ENCODE measurements at places on chromosomes 7 and 10.

- DNase-seq, result no peak
These were observed 994 bp upstream of the CYP51A1 start for GRCh38 chr7:92135052-92135889.

DNA sequence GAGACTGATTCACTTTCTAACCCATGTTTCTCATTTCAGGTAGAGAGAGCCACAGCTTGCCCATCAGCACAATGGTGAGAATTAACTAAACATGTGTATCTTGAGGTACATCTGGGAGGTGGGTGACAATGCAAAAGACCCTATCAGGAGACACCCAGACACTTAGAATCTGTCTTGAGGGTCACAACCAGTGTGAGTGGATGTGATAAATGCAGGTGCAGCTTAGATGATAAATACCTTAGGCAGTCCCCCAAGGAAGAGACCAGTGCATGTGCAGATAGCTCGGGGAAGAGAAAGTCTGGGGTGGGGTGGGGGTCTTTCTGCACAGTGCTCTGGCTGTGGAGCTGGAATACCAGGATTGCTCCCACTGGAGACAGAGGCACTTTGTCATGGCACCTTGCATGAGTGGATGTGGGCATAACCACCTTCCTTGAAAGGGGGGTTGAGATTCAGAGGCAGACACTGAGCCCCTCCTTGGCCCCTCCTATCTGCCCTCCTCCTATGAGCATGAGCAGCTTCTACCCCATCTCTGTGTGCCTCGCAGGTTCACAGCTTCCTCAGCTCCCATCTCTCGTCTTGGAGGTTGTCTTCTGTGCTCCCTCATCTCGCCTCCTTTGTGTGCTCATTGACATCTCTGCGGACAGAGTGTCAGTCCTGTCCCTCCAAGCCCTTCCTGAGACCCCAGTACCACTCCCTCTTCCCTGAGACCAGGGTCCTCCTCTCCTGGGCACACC is 349.8 kb downstream of the TCERG1L start:
- no peak for DNase-seq

GRCh38 chr10:86079088-86079487 is 287.5 kb downstream of the GRID1 start:
- no peak for DNase-seq

DNA sequence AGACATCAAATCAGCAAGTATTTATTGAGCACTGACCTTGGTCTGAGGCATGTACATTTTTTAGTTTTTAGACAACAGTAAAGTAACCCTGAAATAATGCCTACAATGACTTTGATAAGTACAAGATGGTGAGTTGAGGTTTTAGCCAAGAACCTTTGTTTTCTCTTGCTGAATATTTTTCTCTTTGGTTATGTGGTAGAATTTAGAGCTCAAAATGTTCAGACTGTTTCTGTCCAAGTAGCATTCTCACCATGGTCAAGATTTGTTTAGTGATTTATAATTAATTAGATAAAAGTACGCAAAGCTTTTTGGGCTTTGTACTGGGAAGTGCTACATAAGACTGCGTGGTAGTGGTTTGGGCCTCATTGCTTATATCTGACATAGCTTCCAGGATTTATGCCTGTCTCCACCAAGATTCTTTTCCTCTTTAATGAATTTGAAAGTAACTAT is 102.4 kb downstream of the KAT6B start:
- no peak for DNase-seq

DNA sequence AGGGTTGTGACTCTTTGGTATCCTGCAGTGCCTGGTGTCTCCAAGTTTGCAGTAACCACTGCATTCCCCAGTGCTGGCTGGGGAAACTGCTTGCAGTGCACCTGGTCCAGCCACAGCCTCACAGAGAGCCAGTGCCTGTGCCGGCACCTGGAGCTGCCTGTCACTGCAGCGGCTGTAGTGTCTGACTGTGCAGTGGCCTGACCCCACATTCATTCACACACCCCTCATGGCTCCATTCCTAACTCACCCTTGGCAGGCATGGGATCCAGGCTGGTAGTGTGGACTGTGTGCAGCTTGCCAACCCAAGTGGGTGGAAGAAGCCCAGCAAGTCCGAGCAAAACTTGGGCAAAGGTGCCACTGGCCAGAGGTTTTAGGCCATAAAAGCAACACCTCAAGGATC is 3.7 kb upstream of the CYP3A43 start:
- DNase-seq, result no peak

- DNase-seq, result no peak
These were observed 87.3 kb downstream of the RUNDC3B start for GRCh38 chr7:87715545-87715944.

DNA sequence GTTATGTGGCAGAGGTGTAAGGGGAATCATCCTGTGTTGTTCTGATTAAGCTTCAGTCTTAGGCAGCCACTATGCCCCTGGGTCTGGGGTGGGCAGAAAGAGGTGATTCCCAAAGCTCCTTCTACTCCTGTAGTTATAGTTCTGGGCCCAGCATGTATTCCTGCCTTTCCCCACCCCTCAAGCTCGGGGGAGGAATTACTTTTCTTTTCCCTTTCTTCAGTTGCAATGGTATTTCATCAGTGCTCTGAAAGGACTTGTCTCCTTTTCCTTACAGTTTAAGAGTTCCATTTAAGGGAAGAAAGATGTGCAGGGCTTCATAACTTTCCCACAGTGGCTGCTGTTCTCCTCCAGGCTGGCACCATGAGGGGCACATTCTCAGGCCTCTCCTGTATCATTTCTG is 94.2 kb downstream of the MTPAP start:
- no peak for DNase-seq

DNA sequence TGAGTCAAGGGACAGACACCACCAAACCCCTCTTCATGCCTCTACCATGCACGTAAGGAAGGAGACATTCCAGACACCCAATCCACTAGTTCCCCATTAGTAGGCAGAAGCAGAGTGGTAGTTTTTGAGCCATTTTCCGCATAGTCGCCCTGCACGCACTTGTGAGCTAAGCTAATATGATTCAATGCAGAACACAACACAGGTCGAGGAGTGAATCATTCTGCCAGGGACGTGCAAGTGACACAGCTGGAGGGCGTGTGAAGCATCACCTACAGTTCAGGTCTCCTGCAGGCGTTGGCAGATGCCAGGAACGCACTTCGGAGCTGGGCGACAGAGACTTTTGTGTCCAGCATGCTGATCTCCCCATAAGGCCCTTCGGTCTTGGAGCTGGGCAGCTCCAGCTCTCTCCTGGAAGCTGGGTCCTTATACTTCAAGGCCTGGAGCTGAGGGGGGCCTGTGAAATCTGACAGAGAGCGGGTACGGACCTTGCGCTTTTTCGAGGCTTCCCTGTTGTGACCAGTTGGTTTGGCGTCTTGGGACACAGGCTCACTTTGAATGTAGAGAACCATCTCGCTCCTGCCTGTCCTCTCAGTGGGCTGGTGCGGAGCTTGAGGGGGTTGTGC is 102.4 kb downstream of the SVIL start:
- no peak for DNase-seq

DNA sequence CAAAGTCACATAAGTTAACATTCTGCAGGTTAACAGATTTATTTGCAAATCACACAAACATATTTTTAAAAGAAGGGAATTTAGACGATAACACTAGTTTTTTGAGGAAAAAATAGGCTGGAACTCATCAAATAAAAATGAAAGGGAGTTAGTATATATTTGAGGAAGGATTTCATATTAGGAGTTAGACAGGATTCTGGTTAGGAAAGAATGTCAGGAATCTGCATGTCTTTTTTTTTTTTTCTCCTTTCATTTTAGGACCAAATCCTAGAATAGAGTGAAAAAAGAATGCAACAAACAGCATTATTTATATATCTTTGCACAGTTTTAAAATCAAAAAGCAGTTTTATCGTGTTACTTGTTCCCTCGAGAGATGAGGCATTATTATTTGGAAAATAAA is 8.9 kb upstream of the TRDMT1 start:
- DNase-seq, result no peak

DNA sequence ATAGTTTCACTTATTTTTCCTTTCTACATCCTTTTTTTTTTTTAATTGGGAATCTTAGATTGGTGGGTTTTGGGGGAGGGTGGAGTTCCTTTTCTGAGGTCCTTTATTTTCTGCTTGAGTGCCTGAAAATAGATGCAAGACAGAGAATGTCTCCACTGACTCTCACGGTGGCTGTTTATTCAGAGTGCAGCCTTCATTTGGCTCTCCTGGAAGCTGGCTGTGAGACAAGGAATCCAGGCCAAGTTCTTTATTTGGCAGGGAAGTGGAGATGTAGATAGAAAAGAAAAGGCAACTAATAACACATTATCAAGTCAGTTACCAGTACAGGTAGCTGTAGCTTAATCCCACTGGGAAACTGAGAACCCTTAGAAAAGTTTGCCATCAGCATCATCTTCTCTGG is 118.6 kb downstream of the CNTNAP2 start:
- DNase-seq, result no peak

DNA sequence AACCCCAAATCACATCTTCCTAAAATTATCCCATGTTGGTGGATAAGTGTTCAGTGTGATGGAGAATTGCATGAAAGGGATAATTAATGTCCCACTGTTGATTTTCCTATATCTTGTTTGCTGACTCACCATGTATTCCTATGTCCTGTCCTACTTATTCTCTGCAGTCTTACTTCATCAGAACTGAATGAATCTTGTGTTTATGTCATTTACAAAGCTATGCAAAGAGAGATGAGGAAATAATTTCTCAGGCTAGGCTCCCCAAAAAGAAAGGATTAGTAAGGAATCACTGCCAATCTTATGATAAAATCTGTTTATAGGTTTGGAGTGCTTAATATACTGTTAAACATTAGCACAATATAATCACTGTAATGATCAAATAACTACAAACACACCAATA is 360.8 kb downstream of the CRPPA start:
- DNase-seq, result no peak

DNA sequence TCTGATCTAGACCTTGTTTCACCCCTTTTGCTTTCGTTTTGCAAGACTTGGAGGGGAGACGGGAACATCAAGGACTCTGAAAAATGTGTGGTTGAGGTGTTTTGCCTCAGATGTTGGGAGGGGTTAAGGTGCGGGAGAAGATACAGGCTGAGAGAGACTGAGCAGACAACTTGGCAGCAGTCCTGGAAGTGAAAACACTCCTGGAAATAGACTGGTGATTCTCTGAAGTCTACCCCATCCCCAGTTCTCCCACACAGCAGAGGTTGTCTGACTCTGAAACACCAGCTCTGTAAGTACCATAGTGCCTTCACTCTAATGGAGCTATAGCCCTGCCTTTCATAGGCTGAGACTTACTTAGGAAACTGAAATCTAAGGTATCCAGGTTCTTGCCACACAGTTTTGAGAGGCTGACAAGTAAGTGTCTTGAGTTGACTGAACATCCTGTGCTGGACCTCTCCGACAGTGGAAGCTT is 152.5 kb downstream of the PPP1R9A start:
- DNase-seq, result no peak

DNA sequence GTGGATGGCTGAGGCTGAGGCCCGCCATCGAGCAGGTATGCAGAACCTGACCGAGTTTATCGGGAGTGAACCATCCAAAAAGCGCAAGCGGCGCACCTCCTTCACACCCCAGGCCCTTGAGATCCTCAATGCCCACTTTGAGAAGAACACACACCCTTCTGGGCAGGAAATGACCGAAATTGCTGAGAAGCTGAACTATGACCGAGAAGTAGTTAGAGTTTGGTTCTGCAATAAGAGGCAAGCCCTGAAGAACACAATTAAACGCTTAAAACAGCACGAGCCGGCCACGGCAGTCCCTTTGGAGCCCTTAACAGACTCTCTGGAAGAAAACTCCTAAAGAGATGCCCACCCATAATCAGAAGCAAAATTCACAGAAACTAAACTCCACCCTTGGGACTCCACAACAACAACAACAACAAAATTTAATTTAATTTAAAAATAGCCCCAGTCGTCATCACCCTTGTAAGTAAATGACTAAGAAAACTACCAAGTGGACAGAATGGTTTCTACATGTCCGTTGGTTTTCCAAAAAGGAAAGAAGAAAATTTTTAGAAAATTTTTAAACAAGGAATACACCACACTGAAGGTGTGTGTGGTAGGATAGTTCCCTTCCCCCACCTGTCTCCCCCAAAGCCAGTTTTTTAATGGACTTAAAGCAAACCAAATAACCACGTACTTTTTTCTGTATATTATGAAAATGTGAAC is 101.7 kb upstream of the YAE1 start:
- DNase-seq, result no peak

- no peak for DNase-seq
These were observed 93.2 kb downstream of the ZRANB1 start for GRCh38 chr10:125035136-125035535.

DNA sequence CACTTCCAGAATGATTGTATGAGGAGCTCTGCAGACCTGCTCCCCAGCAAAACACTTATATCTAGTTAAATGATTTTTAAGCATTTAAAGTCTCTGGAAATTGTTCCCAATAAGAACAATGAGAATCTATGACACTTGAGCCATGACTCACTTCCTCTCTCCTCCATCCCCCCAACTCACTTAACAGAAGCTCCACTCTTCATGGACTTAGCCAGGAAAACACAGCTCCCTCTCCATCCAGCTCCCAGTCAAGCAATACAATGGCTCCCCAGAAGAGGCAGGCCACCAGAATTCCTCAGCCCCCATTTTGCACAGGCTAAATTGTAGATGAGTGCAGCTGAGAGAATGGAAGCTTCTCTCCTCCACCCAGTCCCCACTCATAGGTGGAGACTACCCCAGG is 27.0 kb downstream of the AOC1 start:
- no peak for DNase-seq

DNA sequence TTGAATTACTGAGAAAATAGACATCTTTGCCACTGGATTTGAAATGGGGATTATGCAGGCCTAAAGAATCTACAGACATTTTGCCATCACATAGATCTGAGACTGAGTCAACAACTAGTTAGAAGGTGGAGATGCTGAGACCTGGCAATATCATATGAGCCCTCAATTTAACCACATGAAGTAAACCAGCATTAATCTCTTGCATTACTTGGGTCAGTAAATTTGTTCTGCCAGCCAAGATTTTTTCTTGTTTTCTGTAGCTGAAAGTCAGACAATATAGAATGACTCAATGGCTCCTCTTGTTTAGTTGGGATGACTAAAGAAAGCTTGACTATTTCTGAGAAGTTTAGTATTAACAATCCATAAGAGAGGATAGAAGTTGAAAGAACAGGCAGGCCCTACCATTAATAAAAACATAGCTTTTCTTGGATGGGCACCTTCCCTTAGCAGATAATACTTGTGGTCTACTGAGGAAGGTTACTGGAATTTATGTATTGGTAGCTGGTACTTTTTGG is 396.7 kb upstream of the SORCS1 start:
- DNase-seq, result no peak

GRCh38 chr7:151876899-151877777 is at the start of gene PRKAG2:
PRKAG2 (minus strand) TSS chr7:151877115; CDS start chr7:151876620, 495 bp downstream.
- DNase-seq, result peak; percentile 47

- no peak for DNase-seq
These were observed 8.5 kb downstream of the CLIP2 start for GRCh38 chr7:74297516-74298233.

- DNase-seq, result no peak
These were observed 57.0 kb upstream of the CC2D2B start for GRCh38 chr10:95850791-95851190.

DNA sequence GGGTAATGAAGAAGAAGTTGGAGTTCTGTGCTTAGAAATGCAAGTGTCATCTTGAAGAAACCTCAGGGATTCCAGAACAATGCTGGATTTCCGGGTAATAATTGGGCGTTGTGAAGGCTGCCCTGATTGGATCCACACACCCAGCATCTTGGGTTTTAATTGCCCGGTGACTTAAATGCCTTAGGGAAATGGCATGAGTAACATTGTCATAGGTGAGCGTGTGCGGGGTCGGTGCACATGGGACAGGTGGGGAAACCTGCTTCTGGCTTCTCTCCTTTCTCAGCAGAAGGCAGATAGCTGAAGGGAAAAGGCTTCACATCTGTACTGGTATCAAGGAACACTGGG is 15.2 kb upstream of the CAMK1D start:
- DNase-seq, result no peak

GRCh38 chr7:27194686-27195379 is 5.1 kb downstream of the HOXA13 start:
- no peak for DNase-seq
